ENCODE measurements at places on chromosomes 5 and 9.

GRCh38 chr9:4146293-4146692 is 153.6 kb downstream of the GLIS3 start:
- peaks cover 2% of the 10 kb centered on the region for H3K36me3 ChIP-seq
- peaks cover 65% of the 10 kb centered on the region for H3K27me3 ChIP-seq
- no peak overlapping the region for H3K4me3 ChIP-seq
- H3K4me1 ChIP-seq: no peaks in the 10 kb centered on the region

- peaks cover 17% of the 10 kb centered on the region for H3K27me3 ChIP-seq
- peaks cover 2% of the 10 kb centered on the region for H3K36me3 ChIP-seq
- DNase-seq: no peak
- H3K4me3 ChIP-seq: no peak overlapping the region
Measured at GRCh38 chr9:3914416-3914815, 385.5 kb downstream of the GLIS3 start.

DNA sequence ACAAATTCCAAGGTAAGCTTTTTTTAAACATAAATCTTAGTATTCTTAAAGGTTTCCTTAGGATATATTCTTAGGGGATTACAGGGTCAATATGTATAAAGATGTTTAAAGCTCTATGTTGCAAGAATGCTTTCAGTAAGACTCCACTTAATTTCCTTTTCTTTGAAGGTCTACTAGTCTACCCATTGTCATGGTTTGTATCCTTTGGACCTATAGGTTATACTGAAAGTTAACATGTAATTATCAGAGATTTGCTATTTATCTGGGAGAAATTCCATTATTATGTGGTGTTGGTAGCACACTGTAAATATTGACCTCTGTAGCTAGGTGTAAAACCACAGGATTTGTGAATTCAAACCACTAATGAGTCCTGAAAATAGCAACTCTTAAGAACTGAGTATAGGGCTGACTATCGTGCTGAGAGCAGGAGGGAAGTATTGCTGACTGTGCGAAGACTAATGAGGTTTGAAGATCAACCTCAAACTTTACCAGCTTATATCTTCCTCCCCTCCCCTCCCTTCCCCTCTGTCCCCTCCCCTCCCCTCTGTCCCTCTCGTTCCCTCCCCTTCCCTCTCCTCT is 85.6 kb downstream of the GADD45G start:
- H3K4me3 ChIP-seq: peak overlapping the region; percentile 55
- no peak for DNase-seq
- H3K4me1 ChIP-seq: peaks cover 29% of the 10 kb centered on the region

DNA sequence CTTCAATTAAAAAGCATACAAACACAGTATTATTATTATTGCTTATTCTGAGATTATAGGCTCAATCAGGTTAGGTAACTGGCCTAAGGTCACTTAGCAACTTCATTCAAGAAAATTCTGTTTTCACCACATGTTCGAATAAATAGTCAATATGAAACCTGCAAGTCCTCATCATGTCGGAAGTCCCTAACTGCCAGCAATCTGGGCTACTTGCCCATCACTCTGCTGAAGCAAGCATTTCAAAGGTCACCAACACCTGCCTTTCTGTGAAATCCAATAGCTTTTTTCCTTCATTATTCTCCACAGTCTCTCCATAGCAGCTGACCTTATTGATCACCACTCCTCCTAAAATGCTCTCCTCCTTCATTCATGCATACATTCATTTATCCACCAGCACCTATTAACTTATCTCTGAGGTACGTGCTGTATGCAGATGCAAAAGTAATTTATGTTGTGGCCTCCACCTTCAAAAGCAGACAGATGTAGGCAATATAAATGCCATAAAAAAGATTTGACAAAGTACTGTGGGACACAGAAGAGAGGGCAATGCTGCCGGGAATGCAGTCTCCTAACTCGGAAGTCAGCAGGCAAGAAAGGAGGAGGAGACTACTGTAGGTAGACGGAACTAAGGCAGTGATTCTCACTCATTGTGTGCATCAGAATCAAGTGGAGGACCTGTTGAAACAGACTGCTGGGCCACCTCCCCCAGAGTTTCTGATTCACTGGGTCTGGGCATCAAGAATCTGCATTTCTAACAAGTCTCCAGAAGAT is 310.9 kb downstream of the BNC2 start:
- no peaks in the 10 kb centered on the region for H3K36me3 ChIP-seq
- no peaks in the 10 kb centered on the region for H3K4me1 ChIP-seq
- no peak overlapping the region for H3K4me3 ChIP-seq

GRCh38 chr9:89598363-89598713 is 6.5 kb upstream of the GADD45G start:
- H3K27ac ChIP-seq: no peak overlapping the region
- no peaks in the 10 kb centered on the region for H3K36me3 ChIP-seq
- peaks cover 7% of the 10 kb centered on the region for H3K4me1 ChIP-seq

DNA sequence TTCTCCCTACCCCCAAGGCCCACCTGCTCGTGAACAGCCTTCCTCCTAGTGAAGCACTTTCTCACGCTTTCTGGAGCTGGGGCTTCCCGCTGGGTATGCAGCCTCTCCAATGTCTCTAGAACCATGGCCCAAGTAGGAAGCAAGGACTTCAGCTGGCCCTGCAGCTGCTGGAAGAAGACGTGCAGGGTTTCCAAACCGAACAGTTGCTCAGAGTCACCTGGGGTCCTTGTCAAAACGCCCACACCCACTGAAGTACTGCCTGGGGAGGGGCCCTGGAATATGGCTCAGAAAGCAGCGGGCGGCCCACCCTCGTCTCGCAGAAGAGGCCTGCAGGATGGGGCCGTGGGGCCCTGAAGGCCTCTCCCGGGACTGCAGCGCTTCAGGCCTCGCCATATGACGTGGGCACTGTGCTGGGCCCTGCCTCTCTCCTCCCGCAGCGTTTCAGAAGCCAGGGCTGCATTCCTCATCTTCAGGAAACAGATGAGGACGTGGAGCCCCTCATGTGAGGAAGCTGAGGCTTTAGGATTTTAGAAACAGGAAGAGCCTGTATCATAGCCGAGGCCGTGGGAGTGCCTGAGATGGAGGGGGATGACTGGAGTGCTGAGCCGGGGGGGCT is 116.0 kb upstream of the LMX1B start:
- no peak for DNase-seq
- no peak overlapping the region for H3K27ac ChIP-seq
- peaks cover 17% of the 10 kb centered on the region for H3K27me3 ChIP-seq
- H3K36me3 ChIP-seq: peaks cover 2% of the 10 kb centered on the region
- peaks cover 10% of the 10 kb centered on the region for H3K4me1 ChIP-seq

Measured in T-helper 17 cell (primary cell).